Stimulated activated CD4-positive, alpha-beta T cell treated with anti-CD3 and anti-CD28 coated beads, TNF-alpha, amount 100 ng/mL, for 4 hours (primary cell): ENCODE measurements at places on chromosomes 3 and 15.

DNA sequence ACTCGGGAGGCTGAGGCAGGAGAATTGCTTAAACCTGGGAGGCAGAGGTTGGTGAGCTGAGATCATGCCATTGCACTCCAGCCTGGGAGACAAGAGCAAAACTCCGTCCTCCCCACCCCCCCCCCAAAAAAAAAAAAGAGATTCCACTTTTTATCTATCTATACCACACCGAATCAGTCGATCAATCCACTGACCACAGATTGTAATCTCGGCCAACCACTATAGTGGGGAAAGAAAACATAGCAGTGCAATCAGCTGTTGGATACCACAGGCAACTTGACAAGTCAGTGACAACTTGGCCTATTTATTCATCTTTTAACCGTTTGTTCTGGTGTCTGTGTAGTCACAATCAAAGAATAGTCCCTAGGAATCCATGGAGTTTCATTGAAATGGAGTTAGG, 299.2 kb downstream of the FHIT start:
- DNase-seq = no peak

DNA sequence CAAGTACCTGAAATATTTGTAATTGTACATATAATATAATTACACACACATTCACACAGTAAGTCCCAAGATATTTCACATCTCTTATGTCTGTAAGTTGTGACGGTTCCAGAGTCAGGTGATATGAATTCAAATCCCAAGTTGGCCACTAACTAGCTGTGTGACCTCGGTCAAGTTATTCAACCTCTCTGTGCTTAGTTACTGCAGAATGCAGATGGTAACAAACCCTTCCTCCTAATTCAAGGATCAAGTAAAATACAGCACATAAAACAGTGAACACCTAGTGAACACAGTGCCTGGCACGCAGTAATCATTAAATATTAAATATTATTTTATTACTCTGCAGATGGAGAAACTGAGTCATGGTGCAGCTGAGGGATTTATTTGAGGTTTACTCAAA, 6.9 kb downstream of the PRICKLE2 start:
- DNase-seq = no peak

- no peak for DNase-seq
These were observed 147.8 kb downstream of the OCA2 start for GRCh38 chr15:27951191-27951890.

DNA sequence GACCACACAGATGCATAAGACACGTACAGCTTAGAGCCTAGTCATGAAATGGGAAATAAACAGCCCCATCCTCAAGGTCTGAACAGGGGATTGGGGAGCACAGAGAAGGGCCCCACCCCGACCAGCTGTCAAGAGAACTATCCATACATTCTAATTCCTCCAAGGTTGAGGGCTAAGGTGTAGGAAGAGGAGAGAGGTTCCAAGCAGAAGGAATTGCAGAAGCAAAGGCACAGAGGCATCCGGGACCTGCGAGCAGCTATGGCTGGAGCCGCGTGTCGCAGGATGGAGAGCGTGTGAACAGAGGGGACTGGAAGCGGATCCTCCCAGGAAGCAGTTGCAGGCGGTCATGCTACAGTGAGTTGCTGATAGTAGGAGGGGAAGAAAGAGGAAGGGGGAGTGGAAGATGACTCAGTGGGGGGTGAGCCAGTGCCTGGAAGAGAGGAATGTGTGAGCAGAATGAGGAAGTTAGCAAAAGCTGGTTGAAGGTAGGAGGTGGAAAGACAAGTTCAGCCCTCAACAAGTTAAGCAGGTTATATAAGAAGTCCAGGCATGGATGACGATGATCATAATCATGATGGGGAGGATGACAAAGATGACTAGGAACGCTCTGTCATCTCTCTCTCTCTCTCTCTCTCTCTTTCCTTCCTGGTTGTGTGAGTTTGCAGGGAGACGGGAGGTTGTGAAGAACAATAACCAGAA, 89.7 kb downstream of the LIPC start:
- no peak for DNase-seq

DNA sequence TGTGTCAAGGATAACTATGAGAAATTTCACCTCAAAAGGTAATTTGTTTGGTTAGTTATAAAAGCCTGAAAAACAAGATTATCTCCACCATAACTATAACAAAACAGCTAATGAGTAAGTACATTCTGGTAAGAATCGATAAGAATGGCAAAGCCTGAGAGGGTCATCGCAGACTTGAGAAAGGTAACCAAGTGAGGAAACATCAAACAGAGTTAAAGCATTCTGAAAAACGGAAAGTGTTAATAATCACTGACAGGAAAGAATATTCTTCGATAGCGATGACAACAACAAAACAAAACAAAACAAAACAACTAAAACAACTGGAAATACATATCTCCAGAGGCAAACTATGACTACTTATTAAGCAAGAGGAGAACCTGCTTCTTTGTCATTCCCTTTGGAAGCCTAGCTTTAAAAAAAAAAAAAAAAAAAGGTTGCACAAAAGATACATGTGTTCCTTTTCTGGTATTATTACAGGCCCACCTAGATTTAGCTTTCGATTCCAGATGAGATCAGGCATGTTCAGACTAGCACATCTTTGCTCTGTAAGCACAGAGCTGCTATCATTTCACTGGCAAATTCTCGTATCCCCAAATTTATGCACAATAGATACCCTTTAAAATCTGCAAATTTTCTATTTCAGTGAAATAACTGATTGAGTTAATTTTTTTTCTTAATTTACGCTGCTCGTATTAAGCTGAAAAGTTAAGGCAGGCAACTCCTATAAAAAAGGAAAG, 155.6 kb downstream of the TIGIT start:
- no peak for DNase-seq

GRCh38 chr3:113287803-113288648, 76.7 kb downstream of the BOC start:
- no peak for DNase-seq

DNA sequence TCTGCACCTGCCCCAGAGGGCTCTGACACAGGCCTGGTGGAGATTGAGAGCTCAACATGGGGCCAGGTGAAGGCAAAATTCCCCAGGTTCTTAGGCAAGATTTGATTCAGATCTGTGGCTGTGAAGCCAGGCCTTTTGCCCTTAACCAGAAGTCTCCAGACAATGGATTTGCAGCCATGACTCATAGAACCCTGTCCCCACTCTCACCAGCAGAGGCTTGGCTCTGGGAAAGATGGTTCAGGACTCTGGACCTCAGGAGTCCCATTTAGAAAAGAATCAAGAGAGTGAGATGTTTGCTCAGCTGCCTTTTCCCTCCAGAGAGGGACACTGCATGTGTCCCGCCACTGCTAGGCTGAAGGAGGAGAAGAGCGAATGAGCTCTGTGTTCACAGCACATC, 361.4 kb upstream of the ICE2 start:
- DNase-seq = no peak

DNA sequence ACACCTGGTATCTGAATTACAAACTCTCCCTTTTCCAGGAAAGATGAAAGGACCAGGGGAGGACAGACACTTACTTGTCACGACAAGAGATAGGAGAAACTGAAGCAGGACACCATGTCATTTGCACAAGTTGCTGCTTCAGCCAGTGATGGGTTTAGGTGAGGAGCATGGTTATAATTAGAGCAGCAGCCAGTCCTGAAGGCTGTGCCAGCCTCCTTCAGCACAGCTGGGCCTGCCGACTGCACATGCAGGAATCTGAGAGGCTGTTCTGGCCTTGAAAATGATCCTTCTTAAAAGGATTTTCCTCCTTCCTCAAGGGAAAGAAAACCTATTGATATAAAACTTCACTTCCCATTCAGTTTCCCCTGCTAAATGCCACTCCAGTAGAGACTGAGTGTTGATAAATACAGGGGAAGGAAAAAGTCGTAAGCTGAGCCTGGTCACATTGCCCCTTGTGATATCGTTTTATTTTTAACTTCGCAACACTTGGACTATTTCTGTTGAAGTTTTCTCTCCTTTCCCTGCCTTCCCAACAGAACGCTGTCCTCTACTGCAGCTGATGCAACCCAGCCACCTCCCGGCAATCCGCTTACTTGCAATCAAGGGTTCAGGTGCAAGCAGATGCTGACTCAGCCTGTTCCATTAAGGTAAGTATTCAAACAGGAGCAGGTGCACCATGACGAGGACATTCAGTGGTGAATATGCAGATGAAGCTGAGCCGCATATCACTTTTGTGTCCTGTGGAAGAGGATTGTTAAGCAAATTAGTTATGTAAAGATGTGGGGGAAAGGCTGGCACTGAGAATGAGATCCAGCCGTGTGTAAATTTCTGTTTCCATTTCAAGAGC, at the start of gene FBXO40:
Gene FBXO40 (plus strand): TSS at position 524 of the 847 bp plus-strand sequence. CDS start 27,197 bp downstream, outside the sequence.
- DNase-seq = no peak
